ENCODE measurements at places on chromosomes 6 and 20.

- DNase-seq: no peak
Observed at GRCh38 chr6:110476046-110476849, at the start of gene SLC22A16. Gene SLC22A16 (minus strand): TSS chr6:110476613. CDS start chr6:110476574, 39 bp downstream.

- peak; percentile 36 for DNase-seq
Observed at GRCh38 chr6:45209762-45210161, 118.4 kb upstream of the RUNX2 start.

GRCh38 chr6:14344486-14344885 is 226.9 kb downstream of the CD83 start:
- no peak for DNase-seq

DNA sequence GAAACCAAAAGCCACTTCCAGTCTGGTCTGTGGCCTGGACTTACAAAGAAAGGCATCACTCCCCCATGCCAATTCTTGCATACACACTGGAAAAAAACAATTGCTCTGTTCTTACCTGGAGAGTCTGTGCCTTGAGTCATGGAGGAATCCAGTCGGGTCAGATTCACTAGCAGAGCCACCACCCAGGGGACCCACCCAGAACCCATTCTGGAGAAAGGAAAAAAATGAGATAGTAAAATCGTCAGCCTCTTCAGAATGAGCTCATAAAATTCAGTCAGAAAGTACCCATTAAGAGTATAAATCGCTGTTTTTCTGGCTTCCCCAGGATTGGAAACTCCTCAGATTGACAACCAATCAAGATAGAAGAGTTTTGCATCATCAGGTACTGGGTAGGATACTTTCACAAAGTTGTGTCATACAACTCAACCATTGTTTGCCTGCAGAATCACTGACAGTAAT is at the start of gene HLA-DOB:
HLA-DOB (minus strand) TSS at position 257 of the 459 bp plus-strand sequence; CDS start at position 206, 51 bp downstream.
- DNase-seq: no peak

- no peak for DNase-seq
Observed at GRCh38 chr20:7770578-7770977, 169.7 kb downstream of the HAO1 start.

- DNase-seq: no peak
Observed at GRCh38 chr6:116492331-116493067, 18.9 kb upstream of the CALHM5 start.

- DNase-seq: no peak
Observed at GRCh38 chr6:23311211-23311610, 741.8 kb downstream of the HDGFL1 start.

DNA sequence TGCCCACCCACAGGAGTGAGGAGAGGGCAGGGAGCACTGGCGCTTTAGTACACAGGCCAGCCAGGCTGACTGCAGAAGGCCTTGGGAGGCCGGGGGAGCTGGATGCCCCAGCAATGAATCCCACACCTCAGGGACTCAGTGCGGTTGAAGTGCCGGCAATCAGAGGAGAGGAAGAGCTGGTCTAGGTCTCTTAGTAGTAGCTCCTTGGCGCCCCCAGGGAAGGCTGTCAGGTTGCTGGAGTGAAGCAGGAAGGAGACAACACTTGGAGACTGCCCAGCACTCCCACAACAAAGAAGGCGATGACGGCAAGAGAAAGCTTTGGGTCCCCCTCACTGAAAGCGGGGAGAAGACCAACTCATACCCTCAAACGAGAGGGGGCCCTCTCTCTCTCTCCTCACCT is 8.3 kb upstream of the TNXB start:
- peak; percentile 27 for DNase-seq

DNA sequence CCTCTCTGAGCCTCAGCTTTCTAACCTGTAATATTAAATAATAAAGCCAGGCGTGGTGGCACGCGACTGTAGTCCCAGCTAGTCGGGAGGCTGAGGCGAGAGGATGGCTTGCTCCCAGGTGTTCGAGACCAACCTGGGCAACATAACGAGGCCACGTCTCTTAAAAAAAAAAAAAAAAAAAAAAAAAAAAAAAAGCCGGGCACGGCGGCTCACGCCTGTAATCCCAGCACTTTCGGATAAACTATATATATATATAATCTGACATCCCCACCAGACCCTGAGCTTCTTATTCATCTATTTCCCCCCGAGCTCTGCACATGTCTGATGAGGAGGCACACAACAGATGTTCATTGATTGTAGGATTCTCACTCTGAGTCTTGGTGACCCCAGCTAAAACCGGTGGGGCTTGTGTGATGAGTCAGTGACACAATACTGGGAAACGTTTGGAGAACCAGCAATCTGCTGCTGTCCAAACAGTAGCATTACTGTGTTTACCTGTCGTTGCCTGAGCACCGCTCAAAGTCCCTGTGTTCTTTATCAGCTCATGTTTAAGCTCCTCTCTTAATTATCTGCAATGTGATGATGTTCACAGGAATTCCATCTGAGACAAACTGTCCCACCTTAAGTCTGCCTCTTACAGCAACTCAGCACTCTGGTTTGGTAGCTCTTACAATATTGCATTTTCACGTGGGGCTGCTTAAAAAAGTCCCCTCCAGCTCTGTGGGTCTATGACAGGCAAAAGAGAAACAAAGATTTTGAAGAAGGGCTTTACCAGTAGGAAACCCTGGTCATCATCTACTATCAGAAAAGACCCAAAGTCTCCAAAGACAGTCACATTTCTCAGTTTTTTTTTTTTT is 1.0 kb upstream of the SPATA2 start:
- peak; percentile 45 for DNase-seq

DNA sequence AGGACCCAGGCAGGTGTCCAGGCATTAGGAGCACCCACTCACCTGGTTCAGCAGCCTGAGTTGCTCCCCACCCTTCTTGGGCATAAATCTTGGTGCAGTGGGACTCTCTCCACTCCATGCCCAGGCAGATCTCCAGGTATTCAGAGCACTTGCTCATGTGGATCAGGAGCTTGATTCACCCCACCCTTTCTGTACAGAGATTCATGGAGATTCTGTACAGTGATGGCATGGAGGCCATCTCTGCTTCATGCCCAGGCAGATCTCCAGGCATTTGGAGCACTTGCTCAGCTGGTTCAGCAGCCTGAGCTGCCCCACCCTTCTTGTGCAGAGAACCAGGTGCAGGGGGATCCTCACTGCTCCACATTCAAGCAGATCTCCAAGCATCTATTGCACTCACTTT is 44.1 kb downstream of the BEND6 start:
- no peak for DNase-seq

DNA sequence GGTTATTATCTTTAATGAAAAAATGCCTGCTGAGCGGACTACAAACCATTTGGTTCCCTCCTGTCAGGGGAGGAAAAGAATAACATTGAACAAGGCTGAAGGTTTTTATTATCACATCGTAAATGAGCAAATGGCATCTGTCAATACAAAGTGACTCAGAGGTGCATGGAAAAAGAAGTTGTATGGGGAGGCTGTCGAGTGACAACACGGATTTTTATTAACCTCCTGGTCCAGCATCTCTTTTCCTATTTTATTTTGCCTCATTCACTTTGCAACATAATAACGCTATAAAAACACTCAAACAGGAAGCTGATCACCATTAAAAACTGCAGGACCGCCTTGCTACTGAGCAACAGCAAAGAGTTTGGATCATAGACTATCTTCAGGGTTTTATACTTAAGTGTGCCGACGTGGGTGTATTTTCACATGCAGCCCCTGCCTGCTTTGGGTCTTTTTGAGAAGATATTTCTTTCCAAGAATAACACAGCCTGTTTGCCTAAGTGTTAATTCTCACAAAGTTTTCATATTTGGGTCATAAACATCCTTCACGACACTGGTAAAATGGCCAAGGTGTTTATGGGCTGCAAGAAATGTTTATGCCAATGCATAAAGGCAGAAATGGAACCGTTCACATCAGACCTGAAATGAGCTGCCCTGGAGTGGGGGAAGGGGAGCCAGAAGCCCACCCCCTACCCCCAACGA is 132.1 kb upstream of the SALL4 start:
- DNase-seq: no peak

DNA sequence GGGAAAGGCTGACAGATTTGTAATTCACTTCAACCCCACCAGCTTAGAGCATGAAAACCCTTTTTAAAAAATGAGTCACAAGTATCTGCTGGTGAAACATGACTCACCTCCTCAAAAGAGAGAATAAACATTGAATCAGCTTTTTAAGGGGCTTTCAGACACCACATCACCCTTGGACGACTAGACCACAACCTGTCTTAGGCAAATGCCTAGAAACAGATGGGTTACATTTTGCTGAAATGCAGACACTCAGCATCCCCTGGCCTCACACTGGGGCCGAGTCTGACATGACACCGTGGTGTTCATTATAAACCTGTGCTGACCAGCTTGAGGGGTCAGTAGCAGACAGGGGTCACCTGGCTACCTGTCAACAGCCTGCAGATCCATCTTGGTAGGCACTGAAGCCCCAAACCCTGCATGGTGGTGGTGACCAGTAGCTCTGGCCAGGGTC is 175.3 kb upstream of the CST7 start:
- DNase-seq: peak; percentile 95

- peak; percentile 76 for DNase-seq
Observed at GRCh38 chr6:111657146-111657545, 51.5 kb upstream of the TRAF3IP2 start.

DNA sequence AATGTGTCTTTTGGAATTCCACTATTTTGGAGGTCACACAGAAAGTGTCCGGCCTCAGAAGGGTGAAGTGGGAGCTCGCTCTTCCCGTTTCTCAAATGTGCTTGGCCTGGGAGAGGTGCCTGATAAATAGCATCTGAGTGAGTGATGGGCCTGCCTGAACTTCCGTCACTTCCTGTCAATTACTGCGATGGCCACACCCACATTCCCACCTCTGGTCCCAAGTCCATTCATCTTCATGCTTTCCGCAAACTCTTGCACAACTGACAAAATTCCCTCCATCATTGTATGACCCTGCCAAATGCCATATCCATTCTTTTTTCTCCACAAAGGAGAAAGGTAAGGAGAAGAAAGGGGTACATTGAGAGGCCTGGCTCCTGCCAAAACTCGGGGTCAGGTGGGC is 169.0 kb downstream of the QKI start:
- no peak for DNase-seq

Data from fibroblast of skin of right biceps (primary cell).